Mesenteric fat pad (tissue), 1 donor: ENCODE measurements at places on chromosomes 7 and 10. TPM values are rescaled to one million over a fixed set of nuclear protein-coding genes. Genes with fewer than 3 reads are reported as not detected.

TLX1 gene
- not detected for total RNA-seq

CDNF gene
- total RNA-seq, result 1.4 TPM

- no peak for DNase-seq
These were observed 101.1 kb downstream of the PKD1L1 start for GRCh38 chr7:47847207-47847606.

DNA sequence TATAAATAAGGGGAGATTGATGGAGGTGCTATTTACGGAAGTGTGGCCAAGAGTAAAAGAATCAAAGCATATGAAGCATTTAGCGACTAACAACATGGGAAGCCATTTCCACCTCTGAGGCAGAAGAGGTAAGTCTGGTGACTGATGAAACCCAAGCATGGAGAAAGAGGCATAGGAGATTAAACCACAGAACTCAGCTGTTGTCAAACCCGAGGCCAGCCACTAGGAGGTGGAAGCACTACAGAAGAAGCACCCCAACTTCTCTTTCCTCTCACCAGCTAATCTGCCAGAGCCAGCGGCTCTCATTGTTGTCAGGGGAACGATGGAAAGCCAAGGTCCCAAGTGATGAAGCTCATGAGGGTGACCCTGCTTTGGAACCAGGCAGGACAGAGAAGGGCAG is 19.6 kb upstream of the CNTNAP2 start:
- DNase-seq, result no peak

DNA sequence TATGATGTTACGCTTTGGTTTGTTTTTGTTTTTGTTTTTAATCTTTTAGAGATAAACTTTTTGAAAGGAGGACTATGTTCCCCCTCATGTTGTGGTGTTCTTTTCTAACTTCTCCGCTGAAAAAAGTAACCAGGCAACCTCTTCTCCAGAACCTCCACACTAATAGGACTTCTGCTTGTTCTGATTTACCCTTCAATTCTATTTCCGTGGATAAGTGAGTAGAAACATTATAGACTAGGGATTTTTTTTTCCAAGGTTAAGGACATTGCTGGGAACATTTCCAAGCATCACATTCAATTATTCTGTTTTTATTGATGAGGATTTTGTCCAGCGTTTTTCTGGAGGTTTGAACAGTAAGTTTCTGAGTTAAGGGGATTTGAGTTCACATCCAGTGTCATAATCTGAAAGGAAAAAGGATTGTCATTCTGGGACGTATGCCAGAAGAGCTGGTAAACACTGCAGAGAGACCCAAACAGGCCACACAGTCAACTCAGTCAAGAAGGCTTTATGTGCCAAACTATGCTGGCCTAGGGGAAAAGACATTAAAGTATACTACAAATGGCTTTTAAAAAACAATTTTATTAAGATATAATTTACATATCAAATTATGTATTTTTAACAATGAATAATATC is 28.3 kb upstream of the RALA start:
- DNase-seq, result no peak

- DNase-seq, result no peak
These were observed 13.9 kb upstream of the PPP3CB start for GRCh38 chr10:73509695-73510094.

- DNase-seq, result no peak
These were observed 12.5 kb downstream of the PYROXD2 start for GRCh38 chr10:98402478-98402877.

- DNase-seq, result no peak
These were observed 10.7 kb downstream of the APBB1IP start for GRCh38 chr10:26448706-26449435.
